Inflammatory macrophage (primary cell): ENCODE measurements at places on chromosomes 13 and 19.

DNA sequence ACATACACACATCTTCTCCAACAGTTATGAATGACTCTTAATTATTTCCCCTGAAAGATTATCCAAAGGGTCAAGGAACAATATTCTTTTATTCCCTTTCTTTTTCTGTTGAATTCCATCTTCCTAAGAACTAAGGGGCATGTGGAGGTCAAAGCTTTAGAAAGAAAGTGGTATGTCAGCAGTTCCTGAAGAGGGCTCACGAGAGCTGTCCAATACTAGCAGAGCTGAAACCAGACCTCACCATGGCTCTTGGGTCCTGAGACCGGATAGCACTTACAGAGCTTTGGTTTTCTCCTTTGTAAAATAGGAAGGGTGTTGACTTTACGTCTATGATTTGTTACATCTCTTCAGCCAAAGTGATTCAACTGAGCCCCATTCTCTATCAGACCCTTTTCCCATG is 109.8 kb upstream of the FREM2 start:
- DNase-seq, result no peak

DNA sequence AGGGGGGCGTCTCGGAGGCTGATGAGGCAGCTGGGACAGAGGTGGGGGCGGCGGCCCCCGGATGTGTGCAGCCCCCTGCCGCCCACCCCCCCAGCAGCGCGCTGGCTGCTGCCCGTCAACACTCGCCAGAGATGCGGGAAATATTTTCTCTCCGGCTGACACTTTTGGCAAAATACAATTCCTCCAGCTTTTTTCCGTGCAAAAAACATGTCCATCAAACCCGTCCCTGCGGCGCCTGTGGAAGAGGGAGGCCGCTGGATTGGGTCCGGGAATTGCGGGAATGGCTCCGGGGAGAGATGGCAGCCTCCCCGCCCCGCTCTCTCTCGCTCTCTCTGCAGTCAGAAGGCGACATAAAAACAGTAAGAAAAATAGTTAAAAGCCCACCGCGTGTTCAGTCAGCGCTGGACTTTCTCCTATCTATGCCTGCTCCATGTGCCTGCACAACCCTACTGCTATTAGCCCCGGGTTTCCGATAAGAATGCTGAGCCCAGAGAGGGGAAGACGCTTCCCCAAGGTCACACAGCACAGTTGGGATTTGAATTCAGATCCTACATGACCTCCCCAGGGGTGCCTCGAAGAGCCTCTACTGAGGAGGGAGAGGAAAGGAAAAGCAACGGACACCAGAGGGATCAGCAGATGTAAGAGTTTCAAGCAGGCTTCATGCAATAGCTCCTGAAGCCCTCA is 23.2 kb downstream of the ZNRF4 start:
- no peak for DNase-seq

- no peak for DNase-seq
Observed at GRCh38 chr19:6861683-6862286, 25.6 kb upstream of the ADGRE1 start.

DNA sequence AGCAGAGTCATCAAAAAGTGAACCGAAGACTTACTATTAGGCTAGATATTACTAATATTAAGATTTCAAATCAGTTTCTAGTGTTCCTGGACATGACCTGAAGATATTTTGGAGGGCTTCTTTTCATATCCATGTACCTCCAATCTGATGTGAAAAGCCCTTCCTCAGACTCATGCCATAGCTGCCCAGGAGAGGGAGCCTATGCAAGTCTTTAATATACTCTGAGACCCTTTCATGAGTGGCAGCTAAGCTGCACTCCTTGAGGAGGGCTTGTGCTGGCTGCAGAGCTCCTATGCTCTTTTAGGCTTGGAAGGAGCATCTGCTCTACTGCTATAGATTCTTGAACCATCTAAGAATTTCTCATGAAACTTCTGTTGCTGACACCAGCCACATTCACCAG is 715.3 kb downstream of the OLFM4 start:
- no peak for DNase-seq

DNA sequence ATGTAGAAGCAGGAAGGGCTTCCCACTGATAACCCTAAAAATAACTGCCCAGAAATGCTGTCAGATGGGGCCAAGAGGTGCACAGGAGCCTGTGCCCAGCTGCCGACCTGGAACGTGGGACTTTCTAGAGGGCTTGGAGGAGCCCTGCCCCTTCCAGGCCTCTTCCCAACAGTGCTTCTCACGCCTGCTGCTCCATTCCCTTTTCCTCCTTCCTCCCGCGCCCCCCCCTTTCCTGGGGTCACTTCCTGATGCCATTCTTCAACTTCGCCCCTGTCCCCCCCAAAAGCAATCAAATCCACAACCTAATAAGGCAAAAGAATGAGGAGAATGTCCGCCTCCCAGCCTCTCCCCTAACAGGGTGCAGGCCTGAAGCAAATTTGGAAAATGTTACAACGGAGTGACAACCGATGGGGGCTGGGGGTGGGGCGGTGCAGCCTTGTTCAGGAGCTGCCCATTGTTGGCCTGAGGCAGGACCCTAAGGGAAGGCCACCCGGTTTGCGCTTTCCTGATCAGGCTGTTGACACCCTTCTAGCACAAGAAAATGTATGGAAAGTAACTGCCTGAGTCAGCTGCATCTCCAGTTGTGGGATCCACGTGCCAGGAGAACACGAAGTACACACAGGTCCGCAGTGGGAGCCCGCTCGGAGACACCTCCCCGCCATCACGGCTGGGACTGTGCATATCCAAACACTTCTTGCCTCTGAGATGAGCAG is 18.7 kb downstream of the ACTN4 start:
- no peak for DNase-seq

- DNase-seq, result no peak
Observed at GRCh38 chr19:42153672-42154433, 21.6 kb upstream of the POU2F2 start.

DNA sequence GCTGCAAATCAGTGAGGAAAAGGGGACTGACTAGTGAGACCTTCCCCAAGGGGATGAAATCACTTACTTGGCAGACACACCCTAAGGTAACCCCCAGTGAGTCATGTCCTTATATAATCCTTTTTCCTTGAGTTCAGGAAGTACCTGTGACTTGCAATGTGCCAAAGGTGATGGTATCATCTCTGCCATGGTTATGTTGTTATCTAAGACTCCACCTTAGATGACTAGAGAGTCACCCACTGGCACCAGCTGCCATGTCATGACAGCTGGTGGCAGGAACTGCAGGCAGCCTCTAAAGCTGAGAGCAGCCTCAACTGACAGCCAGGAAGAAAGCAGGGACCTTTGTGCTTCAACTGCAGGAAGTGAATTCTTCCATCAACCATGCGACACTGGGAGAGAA is 12.5 kb downstream of the PBX4 start:
- no peak for DNase-seq

DNA sequence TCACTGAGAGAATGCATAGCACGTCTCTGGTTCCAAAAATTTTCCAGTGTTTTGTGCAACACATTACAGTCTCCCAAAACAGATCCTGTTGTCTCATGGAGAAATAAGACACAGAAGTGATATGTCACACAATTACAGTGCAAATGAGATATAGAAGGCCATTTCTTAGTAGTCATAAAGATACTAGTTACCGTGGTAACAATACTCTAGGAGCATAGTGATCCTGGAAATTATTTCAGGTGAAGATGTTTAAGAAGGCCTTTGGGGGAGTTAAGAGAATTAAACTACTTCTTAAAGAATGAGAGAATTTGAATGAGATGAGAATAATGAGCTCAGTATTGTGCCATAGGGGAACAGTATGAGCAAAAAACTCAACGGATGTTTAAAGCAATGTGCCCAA is 628.0 kb upstream of the MIR17HG start:
- no peak for DNase-seq

GRCh38 chr19:17424743-17425365 is 5.0 kb downstream of the MVB12A start:
- peak; percentile 17 for DNase-seq

DNA sequence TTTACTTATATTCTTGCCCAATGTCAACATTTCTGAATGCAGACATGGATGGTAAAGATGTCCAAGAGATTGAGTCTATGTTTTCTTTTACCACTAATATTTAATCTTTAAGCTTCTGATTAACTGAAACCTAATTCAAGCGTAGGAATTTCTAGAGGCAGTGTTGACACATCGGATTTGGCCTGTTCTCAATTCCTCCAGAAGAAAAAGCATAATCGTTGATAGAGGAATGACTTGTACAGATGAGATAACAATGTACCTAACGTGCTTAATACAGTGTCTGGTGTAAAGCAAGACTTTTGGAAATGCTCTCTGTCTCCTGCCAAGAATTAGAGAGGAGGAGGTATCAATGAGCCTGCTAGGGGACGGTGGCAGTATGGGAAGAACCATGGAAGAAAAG is 35.2 kb downstream of the SLC15A1 start:
- no peak for DNase-seq

DNA sequence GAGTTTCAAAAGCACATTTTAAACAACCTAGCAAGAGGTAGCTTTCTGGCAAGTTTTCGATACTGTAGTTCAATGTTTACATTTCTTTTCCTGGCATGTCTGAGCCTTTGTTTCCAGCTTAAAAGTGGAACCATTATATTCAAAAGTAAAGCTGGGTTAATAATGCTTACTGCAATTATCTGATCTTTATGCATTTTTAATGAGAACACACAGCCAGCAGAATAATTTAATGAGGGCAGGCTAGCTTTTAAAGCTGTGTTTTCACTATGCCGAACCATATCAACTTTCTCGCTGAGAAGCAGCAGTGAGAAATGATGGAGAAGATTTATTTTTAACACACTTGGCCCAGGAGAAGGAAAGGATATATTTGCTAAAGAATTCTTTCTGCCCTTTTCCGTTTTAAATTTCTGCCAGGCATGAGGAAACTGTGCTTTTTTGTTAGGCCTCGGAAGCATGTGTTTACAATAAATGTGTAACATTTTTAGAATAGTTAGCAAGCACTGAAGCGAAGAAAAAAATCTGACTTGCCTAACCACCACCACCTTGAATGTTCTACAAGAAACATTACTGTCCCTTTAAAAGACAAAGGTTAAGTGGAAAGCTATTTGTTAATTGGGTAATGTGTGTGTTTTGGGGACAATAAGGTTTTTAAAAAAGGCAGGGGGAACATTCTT is 1.0 kb downstream of the MBNL2 start:
- DNase-seq, result no peak

DNA sequence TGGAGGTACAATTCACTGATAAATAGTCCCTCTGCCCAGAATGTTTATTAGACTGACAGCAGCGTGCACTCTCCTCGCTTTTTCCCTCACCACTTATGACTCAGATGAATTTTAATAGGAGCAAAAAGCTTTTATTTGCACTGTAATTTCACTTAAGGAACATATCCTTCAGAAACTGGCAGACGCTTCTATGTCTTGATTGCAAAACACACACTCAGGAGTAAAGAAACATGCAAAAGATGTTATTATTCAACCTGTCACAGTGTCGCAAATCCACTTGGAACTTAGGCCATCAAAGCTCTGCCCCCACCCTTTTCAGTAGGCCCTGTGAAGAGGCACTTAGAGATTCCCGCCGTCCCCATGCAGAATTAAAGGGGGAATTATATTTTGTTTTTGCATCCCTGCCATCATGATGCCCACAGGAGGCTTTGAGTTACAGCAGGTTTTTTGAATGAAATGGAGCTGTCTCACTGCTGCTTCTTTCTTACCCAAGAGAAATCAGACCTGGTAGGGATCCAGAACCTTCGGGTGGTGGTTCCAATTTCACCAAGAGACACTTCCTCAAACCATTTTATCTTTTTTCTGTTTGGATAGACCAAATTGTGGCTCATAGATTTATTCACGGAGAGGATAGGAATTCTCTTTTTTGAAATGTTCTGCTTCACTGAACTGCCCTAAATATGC is 74.5 kb downstream of the GGACT start:
- DNase-seq, result no peak

- no peak for DNase-seq
Observed at GRCh38 chr13:85879014-85879413, 79.8 kb upstream of the SLITRK6 start.

DNA sequence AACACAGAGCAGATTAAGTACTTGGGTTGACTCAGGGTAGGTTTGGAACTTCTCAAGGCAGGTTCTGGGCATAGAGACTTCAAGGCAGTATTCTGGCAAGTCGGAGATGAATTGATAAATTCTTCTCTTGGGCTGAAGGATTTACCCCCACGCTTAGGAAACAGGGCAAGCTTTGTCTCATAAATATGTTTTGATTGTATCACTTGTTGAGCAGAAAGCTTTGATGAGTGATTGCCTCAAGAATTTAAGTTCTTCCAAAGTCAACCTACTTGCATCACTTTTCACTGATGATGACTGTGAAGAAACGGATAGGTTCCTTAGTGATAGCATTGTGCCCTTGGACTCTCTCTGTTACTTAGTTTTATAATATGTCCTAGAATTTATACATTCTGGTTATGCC is 258.6 kb upstream of the DACH1 start:
- DNase-seq, result no peak

- no peak for DNase-seq
Observed at GRCh38 chr19:726993-727956, 18.5 kb downstream of the PALM start.

- DNase-seq, result no peak
Observed at GRCh38 chr13:96646515-96647211, 347.6 kb downstream of the OXGR1 start.

DNA sequence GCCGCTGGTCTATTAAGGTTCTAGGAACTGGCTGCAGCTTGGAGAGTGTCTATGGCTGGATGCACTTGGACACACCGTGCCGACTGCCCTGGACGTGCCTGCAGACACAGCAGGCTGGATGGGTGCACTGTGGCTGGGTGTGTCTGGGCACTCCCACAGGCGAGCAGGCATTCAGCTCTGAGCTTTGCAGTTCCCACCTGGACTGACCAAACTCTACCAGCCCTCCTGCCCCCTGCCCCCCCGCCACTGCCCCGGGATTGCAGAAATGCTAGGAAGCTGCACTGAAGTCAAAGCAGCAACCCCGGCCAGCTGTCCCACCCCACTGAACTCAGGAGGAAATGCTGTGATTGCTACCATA is 7.0 kb upstream of the LRP3 start:
- DNase-seq, result no peak

GRCh38 chr13:29515372-29515771 is 80.1 kb downstream of the SLC7A1 start:
- no peak for DNase-seq

DNA sequence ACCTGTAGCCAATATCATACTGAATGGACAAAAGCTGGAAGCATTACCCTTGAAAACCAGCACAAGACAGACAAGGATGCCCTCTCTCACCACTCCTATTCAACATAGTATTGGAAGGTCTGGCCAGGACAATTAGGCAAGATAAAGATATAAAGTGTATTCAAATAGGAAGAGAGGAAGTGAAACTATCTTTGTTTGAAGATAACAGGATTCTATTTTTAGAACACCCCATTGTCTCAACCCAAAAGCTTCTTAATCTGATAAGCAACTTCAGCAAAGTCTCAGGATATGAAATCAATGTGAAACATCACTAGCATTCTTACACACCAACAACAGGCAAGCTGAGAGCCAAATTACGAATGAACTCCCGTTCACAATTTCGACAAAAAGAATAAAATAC is 17.8 kb upstream of the CCNA1 start:
- DNase-seq, result no peak

- peak; percentile 64 for DNase-seq
Observed at GRCh38 chr13:24511816-24512196, 772 bp downstream of the PARP4 start.
